CMK (cell line): ENCODE measurements at places on chromosomes 13 and 19.

- no peak for DNase-seq
Observed at GRCh38 chr13:102968572-102969228, 97.5 kb downstream of the SLC10A2 start.

DNA sequence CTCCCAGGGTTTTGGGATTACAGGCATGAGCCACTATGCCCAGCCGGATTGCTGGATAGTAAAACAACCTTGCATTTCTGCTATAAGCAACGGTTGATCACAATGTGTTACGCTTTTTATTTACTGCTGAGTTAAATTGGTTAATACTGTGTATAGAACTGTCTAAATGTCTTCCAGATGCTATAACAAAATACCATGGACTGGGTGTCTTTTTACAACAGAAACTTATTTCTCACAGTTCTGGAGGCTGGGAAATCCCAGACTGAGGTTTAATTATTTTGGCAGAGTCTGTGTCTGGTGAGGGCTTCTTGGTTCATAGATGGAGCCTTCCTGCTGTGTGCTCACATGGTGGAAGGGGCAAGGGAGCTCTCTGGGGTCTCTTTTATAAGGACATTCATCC, 65.5 kb downstream of the ING1 start:
- DNase-seq, result no peak

DNA sequence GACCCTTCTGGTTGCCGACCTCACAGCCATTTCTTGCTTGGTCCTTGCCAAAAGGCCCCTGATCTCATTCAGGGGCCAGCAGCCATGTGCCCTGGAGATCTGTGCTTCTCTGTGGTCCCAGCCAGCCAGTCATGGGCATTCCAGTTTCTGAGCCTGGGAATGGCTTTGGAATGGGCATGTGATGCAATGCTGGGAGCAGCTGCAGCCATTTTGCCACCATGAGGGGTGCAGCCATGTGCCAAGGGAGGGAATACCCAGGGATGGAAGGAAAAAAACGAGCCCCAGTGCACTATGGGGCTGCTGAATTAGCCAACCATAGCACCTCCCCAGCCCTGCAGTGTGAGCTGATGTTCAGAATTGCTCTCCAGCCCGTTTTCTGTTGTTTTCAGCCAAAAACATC, 26.3 kb downstream of the F2RL3 start:
- DNase-seq, result no peak

- DNase-seq, result no peak
Observed at GRCh38 chr13:70896136-70896535, 787.9 kb upstream of the KLHL1 start.

DNA sequence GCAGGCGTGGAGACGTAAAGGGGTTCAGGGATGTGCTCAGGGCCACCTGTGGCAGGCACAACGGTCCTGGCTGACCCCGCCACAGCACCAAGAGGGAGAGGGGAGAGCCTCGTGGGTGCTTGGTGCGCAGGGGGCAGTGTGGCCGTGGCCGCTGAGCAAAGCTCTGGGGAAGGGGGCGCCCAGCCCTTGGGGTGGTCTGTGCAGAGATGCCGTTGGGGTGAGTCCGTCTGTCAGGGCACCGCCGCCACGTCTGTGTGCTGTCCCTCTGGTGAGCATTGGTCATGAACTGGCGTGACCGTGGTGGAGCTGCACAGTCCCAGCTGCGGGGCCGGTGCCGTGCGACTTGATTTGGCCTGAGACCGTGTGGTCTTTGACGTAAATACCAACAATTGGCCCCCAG, 15.3 kb downstream of the GNA11 start:
- DNase-seq, result no peak

DNA sequence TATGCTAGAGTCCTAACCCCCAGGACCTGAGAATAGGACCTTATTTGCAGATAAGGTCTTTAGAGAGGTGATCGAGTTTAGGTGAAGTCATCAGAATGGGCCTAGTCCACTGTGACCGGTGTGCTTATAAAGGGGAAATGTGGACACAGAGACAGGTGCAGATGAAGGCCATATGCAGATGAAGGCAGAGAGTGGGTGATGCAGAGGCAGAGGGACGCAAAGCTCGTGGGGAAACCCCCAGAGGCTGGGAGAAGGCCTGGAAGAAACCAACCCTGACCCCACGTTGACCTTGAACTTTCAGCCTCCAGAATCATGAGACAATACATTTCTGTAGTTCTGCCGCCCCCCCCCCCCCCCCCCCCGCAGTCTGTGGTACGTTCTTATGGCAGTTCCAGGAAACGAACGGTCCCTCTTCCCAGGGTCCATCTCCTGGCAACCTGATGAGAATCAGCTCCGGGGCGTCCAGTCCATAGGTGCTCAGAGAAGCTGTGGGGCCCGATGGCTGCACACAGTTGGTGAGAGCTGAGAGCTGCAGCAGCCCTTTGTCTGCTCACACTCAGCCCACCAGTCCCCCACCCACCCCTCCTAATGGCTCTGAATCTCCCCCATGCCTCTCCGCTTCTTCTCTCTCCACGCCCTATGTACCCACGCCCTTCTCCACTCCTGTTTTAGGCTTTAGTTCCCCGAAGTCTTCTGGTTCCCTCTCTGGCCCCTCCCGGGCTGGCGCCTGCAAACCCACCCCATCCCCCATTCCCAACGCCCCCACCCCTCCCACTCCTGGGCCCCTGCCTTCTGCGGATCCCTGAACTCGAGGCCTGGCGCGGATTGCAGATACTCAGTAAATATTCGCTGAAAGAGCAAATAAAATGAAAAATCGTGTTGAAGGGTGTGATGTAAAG, 218.3 kb upstream of the MAB21L1 start:
- DNase-seq, result no peak
